ENCODE measurements at places on chromosomes 3 and 15.

GRCh38 chr15:63439536-63440264, 58.1 kb upstream of the CA12 start:
- DNase-seq: no peak

- no peak for DNase-seq
These were observed 44.1 kb downstream of the TRANK1 start for GRCh38 chr3:36900474-36901443.

GRCh38 chr3:61897848-61898247, 336.5 kb downstream of the PTPRG start:
- DNase-seq: no peak

- no peak for DNase-seq
These were observed 225.3 kb upstream of the KCNMB2 start for GRCh38 chr3:178310949-178311348.

DNA sequence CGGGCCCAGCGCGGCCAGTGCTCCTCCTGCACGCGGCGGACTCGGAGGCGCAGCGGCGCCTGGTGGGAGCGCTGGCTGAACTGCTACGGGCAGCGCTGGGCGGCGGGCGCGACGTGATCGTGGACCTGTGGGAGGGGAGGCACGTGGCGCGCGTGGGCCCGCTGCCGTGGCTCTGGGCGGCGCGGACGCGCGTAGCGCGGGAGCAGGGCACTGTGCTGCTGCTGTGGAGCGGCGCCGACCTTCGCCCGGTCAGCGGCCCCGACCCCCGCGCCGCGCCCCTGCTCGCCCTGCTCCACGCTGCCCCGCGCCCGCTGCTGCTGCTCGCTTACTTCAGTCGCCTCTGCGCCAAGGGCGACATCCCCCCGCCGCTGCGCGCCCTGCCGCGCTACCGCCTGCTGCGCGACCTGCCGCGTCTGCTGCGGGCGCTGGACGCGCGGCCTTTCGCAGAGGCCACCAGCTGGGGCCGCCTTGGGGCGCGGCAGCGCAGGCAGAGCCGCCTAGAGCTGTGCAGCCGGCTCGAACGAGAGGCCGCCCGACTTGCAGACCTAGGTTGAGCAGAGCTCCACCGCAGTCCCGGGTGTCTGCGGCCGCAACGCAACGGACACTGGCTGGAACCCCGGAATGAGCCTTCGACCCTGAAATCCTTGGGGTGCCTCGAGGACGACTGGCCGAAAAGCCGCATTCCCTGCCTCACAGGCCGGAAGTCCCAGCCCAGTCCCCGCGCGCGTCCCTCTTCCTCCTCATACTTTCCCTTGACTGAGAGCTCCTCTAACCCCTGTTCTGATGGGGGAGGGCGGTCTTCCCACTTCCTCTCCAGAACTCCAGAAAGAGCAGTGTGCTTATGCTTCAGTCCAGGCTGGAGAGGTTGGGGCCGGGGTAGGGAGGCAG, 1.4 kb upstream of the IL17RC start:
- no peak for DNase-seq

- no peak for DNase-seq
These were observed 1.7 kb downstream of the SIN3A start for GRCh38 chr15:75449585-75450306.

GRCh38 chr3:5431811-5432378, 244.4 kb downstream of the EDEM1 start:
- DNase-seq: peak; percentile 16

DNA sequence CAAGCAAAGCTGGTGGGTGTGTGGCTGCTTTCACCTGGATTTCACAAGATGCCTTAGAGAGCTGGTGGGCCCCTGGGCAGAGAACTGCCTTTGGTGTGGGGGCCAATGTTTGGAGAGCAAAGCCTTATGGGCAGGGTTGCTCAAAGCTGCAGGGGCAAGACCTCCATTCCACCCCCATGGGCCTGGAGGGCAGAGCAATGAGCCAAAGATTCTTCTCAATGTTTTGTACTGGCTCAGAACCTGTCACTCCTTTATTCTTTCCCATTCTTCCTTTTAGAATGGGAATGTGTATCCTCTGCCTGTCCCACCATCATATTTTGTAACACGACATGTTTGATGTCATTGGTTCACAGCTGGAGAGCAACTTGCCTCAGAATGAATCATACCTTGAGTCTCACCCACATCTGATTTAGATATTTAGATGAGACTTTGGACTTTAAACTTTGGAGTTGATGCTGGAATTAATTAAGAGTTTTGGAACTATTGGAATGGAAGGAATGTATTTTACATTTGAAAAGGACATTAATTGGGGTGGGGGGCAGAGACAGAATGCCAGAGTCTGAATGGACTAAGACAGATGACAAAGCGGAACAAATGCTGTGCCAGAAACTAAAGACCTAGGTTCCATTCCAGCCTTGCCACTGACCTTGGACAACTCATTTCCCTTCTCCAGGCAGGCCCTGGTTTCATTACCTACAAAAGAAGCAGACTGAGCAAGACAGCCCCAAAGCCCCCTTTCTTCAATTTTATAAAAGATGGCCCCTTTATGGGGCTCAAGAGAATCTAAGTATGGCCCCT, 72.9 kb downstream of the DAPK2 start:
- DNase-seq: peak; percentile 56

DNA sequence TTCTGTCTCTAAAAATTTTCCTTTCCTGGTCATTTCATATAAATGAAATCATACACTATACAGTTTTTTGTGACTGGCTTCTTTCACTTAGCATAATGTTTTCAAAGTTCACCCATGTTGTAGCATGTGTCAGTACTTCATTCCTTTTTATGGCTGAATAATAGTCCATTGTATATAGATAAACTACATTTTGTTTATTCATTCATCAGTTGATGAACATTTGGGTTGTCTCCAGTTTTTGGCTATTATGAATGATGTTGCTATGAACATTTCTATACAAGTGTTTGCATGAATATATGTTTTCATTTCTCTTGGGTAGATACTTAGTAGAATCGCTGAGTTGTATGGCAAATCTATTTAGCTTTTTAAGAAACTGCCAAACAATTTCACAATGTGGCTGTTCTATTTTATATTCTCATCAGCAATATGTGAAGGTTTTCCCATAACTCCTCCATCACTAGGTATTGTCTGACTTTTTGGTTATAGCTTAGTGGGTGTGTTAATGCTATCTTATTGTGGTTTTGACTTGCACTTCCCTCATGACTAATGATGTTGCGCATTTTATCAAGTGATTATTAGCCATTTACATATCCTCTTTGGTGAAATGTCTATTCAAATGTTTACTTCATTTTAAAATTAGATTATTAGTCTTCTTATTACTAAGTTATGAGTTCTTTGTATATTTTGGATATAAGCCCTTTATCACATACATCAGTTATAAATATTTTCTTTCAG, 21.7 kb upstream of the AP4E1 start:
- DNase-seq: no peak

GRCh38 chr15:36933255-36933990, 166.9 kb downstream of the MEIS2 start:
- DNase-seq: no peak

DNA sequence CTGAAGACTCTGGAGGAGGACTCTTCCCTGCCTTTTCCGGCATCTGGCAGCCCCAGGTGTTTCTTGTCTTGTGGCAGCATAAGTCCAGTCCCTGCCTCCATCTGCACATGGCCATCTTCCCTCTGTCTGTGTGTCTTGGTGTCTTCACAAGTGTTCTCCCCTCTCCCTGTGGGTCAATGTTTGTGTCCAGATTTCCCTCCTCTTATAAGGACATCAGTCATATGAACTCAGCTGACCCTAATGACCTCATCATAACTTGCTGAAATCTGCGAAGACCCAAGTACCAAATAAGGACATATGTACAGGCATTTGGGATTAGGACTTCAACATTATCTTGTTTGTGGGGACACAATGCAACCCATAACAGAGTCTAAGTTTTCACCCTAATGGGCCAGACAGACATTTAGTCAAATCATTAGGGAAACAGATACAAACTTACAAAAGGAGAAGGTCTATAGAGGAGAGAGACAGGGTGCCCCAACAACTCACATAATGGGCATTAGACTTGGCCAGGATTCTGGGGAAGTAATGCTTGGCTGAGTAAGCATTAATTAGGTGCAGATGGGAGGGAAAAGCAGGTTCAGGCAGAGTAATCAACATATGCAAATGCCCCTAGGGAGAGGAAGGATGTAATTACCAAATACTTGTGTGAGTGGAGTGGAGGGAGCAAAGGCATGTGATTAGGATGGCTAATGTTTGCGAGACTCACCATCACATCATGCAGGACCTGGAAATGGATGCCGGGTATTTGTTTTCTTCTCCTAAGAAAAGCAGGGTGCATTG, 372.8 kb upstream of the TBL1XR1 start:
- DNase-seq: peak; percentile 72

DNA sequence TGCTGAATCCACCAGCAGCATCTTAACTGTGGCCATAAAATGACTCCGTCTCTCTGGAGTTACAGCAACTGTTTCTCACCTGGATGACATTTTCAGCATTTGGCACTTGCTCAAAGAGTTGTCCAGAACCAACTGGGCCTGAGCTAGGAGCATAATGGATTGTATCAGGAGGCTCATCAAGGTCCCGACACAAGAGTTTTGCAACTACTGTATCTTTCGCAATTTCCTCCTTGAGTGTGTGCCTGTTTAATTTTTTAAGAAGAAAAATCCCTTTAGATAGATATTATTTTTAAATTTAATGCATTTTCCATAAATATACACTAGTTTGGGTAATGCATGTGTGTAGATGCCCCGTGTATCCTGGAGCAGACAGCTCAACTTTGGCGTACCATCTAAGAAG, 44.3 kb upstream of the C3orf49 start:
- DNase-seq: no peak

- DNase-seq: no peak
These were observed 823.0 kb upstream of the NECTIN3 start for GRCh38 chr3:110248666-110249065.

DNA sequence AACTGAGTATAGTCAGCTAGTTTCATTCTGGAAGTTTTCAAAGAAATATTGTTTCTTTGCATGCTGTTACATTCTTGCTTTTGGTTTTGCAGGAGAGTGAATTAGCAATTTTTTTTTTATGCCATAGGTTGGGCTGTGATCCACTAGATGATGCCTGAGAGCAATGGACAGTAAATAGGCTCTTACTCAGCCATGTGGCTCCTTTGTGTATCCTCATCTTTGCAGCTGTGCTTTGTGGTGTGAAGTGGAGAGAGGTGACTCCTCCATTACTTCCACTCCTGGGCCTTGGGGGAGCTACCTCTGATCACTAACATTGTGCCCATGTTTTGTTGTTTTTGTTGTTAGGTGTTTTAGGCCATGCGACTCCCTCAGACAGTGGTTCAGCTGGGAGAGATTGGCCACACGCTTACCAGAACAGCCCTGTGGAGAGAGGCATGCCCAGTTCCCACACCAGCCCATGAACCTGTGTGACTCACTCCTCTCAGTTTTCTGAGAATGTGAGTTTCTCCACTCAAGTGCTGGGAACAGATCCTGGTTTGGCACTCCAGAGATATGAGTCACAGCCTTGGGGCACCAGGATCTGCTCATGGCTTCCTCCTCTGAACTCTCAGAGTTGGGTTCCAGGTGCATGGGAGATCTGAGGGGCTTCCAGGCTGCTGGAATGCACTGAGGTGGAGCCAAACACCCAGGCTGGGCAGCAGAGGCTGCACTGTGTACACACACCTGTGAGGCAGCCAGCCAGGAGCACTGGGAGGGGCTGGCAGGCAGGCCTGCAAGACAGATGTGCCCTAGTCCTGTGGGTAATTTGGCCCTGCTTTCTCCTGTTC, 785.3 kb downstream of the ROBO2 start:
- DNase-seq: peak; percentile 100

DNA sequence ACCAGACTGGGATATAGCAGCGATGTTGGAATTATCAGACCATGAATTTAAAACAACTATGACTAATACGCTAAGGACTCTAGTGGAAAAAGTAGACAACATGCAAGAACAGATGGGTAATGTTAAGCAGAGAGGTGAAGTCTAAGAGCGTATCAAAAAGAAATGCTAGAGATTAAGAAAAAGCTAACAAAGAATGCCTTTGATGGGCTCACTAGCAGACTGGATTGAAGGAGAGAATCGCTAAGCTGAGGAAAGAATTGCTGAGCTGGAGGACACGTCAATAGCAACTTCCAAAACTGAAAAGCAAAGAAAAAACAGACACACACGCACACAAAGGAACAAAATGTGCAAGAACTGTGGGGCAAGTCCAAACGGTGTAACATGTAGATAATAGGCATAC, 20.0 kb upstream of the CMTM6 start:
- peak; percentile 19 for DNase-seq

- DNase-seq: peak; percentile 97
These were observed 243.3 kb upstream of the COL8A1 start for GRCh38 chr3:99394831-99395778.

DNA sequence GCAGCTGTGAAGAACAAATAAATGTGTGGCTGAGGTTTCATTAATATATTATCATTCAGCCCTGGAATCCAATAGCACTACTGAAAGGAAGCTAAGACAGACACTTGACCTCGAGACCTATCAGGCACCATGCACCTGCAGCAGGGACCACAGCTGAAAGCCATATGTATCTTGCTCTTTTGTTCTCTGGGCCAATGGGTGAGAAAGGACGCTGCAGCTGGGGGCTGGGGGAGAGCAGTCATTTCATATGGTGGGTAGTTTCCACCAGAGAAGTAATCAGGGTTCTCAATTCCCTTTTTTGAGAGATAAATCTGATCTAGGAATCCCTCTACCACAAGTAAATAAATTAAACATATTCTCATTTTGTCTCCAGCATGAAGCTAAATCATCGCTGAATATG, 225.6 kb upstream of the STRIT1 start:
- no peak for DNase-seq

GRCh38 chr3:113124256-113124830, 87.0 kb upstream of the BOC start:
- no peak for DNase-seq

DNA sequence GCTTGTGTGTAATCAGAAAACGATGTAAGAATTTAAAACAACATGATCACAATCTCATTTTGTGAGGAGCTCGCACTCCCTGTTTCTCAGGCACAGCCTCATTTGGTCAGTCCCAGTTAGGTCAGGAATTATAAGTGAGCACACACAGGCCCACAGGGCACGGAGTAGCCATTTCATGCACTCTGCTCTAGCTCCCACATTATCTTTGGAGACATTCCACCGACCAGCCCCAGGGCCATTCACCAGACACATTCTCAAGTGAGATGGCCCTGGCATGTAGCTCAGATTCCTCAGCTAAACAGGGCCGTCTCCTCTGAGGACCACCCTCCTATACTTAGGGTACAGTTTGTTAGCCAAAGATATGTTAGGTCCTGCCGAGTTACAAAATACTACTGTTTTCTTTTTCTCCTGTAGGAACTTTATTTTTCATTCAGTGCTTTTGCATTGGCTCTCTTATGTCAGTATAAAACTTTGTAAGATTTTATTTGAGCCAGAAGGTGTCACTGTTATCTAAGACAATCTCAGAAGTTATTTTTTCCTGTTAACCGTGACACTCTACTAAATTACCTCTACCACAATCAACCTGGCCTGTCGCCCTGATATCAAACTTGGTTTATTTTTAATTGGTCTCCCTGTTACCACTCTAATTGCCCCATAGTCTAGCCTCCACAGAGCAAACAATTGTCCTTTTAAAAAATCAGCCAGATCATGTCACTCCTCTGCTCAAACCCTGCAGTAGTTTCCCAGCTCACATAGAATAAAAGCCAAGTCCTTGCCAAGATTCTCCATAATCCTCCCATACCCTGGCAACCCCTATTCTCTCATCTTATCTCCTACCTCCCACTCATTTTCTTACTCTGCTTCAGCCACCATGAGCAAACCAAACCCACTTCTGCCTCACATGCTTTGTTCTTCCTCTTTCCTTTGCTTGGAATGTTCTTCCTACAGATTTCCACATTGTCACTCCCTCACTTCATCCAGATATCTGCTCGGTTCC, 105.7 kb downstream of the PPP2R3A start:
- peak; percentile 29 for DNase-seq

All from renal cortical epithelial cell (primary cell).